ENCODE measurements at places on chromosomes 5 and 9.

GRCh38 chr5:167952278-167952995 lies 339.0 kb upstream of the WWC1 start:
- DNase-seq = no peak

- no peak for DNase-seq
Measured at GRCh38 chr9:87991151-87991870, 17.0 kb upstream of the CDK20 start.

- peak; percentile 89 for DNase-seq
Measured at GRCh38 chr5:150036513-150036912, 36.0 kb downstream of the HMGXB3 start.

DNA sequence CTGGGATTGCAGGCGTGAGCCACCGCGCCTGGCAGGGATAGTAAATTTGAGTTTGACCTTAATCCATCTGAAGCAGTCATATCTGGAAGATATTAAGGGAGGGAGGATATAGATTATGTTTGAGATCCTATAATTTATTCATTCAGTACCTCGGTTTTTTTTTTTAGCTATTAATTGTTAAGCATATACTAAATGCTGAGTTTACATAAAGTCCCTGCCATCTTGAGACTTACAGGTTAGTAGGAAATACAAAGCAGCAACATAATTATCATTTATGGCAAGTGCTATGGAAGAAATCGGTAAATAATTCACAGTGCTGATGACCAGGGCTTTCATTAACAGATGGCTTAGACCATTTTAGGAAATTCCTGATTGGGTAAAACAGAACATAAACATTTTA lies 66.5 kb upstream of the FCHO2 start:
- no peak for DNase-seq

DNA sequence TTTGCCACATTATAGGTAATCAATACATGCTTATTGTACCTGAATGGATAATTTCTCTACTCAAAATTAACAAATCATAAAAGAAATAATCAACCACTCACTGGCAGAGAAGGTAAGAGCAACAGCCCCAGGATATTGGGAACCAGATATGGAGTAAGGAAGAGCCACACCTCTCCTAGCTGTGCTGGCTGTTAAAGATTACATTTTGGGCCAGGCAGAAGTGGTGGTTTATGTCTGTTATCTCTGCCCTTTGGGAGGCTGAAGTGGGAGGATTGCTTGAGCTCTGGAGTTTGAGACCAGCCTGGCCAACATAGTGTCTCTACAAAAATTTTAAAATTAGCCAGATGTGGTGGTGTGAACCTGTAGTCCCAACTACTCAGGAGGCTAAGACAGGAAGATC lies 56.4 kb downstream of the BHMT start:
- DNase-seq = no peak

GRCh38 chr5:37005946-37006540 lies 129.5 kb downstream of the NIPBL start:
- no peak for DNase-seq

DNA sequence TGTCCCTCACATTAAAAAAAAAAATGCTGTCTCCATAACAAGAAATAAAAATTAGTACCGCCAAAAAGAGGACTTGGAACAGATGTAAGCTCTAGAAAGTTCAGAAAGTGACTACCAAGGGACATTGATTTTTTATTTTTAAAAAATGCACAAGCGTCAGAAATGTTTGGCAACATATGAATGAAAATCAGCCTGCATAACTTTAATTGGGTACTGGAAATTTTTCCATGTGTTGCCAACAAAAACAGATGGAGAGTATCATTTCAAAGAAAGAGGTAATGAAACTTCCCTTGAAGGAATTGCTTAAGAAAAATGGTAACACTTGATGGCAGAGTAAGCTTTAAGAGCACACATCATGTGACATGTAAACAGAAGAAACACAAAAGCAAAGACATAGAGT lies 47.2 kb downstream of the OR2K2 start:
- no peak for DNase-seq

GRCh38 chr5:59390074-59390659 lies 503.4 kb downstream of the PDE4D start:
- DNase-seq = peak; percentile 34

- no peak for DNase-seq
Measured at GRCh38 chr9:114465417-114465816, 39.9 kb downstream of the WHRN start.

GRCh38 chr9:91844190-91844589 lies 105.8 kb downstream of the ROR2 start:
- no peak for DNase-seq

DNA sequence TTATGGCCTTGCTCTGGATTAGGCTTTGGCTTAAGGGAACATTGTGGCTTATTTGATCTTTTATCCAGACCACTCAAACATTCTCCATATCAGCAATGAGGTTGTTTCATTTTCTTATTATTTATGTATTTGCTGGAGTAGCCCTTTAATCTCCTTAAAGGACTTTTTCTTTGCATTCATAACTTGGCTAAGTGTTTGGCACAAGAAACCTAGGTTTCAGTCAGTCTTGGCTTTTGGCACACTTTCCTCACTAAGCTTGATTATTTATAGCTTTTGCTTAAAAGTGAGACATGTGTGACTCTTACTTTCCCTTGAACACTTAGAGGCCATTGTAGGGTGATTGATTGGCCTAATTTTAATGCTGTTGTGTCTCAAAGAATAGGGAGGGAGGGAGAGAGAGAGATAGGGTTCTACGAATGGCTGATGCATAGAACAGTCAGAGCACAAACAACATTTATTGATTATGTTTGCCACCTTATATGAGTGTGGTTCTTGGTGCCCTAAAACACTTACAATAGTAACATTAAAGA lies 2265.3 kb upstream of the C9orf72 start:
- no peak for DNase-seq

DNA sequence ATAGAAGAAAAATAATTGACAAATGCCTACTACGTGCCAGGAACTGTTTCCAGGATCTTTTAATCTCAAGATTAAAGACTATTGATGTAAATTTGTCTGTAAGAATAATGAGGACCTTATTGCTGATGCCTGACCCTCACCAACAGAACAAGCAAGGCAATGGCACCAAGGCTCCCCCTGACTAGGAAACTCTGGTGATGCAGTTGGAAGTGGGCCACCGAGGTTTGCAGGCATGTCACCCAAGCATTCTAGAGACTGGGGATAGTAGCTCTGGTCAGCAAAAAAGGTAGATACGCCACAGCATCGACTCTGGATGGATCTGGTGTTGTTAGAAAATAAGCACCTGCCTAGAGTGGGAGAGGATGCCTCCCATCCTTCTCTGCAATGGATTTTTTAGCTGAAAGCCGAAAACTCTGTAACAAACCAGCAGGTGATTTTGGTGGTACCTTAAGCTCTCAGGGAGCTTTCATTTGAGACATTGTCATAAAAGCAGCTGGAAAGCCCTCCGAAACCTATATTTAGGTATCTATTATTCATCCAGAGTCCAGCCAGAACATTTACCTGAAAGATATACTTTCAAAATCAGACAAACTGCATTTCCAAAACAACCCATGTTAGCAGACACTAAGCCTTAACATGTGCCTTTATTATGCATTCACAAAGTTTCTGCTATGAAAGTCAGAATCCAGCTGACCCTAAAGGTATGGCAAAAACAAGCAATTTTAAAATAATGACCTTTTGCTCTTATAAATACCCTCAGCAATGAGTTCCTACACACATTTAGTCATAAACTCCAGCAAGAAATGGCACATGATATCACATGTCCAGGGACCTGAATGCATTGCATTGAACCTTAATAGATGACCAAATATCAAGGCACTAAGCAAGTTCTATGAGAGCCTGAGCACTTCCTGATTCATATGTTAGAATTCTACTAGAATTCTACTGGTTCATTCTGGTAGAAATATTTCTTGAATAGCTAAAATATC lies 308.4 kb downstream of the PDE4D start:
- DNase-seq = no peak

GRCh38 chr9:77697238-77697984 lies 49.3 kb upstream of the GNA14 start:
- no peak for DNase-seq

DNA sequence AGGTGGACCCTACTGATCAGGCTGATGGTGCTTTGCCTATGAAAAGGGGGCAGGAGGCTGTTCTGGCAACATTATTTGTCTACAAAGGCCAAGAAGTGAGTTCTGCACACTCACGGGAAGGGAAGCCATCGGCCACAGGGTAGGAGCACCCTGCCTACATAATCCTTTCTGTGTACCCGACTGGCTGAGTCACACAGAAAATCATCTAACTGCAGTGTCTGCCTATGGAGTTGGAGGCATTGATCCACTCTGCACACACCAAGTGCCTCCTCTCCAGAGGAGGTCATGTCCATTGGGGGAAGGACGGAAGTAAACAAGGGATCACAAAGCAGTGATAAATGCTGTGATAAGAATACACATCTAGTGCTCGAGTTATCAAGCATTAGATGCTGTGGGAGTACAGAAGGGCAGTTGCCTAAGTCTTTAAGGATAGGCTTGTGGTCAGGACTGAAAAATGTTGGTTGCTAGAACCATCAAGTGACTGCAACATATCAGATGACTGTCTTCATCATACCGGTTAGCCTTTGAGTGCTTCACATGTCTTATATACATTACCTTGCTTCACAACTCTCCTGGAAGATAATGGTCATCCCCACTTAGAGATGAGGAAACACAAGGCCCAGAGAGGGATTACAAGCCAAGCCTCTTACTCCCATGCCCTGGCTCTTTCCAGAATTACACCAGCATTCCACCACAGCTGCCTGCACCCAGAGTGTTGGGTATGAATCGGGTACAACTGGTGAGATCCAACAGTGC lies 1.3 kb upstream of the SLC2A8 start:
- DNase-seq = peak; percentile 15

GRCh38 chr5:17215361-17215760 lies 2.1 kb upstream of the BASP1 start:
- no peak for DNase-seq

- DNase-seq = no peak
Measured at GRCh38 chr9:114486205-114486963, 18.9 kb downstream of the WHRN start.

DNA sequence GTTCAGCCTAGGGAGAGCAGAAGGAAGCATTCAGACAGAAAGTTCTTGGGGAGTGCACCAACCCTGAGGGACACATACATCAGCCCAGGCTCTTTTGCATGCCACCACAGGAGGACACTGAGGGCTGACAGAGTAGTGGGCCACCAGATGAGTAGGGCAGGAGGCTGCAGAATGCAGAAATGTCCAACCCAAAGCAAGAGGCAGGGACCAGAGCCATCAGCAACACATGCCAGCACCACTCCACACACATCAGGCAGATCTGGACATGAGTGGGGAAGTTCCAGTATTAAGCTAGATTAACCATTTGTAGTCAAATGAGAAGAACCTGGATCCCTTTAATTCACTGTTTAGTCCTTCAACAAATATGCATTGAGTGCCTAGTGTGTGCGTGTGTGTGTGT lies 35.7 kb upstream of the OTULINL start:
- no peak for DNase-seq

DNA sequence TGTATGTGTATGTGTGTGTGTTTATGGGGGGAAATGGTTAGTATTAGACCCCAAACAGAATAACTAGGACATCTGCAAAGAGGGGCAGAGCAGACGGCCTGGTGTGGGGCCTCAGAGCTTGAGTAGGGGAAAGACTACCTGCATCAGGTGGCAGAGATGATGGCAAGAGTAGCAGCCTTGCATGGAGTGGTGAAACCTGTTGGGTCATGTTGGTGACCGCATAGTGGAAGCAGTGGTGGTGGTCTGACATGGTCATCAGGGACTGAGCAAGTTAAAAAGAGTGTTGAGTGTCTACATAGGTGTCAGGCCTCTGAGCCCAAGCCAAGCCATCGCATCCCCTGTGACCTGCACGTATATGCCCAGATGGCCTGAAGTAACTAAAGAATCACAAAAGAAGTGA lies 153.2 kb downstream of the FGF10 start:
- no peak for DNase-seq

DNA sequence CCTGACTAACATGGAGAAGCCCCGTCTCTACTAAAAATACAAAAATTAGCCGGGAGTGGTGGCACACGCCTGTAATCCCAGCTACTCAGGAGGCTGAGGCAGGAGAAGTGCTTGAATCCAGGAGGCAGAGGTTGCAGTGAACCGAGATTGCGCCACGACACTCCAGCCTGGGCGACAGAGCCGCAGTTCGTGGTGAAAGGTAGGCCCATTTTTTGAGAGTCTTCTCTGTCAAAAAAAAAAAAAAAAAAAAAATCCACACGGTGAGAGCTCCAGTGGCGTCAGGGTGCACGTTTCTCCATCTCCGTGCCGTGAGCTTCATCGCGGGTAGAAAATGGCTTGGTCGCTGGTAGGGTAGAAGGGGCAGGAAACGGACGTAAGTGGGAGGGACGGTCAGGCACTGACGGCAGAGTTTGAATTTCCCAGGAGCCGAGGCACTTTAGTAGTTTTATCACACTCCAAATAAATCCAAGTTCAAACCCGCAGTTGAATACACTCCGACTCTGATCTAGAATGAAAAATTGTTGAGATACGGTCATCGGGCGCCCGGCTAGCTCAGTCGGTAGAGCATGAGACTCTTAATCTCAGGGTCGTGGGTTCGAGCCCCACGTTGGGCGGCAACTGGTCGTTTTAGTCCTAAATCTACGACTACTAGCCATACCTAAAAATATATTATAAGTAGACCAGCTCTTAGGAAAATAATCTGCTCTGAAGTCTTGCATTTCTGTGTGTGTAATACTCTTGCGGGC lies 2.4 kb upstream of the TRIM7 start:
- peak; percentile 75 for DNase-seq

DNA sequence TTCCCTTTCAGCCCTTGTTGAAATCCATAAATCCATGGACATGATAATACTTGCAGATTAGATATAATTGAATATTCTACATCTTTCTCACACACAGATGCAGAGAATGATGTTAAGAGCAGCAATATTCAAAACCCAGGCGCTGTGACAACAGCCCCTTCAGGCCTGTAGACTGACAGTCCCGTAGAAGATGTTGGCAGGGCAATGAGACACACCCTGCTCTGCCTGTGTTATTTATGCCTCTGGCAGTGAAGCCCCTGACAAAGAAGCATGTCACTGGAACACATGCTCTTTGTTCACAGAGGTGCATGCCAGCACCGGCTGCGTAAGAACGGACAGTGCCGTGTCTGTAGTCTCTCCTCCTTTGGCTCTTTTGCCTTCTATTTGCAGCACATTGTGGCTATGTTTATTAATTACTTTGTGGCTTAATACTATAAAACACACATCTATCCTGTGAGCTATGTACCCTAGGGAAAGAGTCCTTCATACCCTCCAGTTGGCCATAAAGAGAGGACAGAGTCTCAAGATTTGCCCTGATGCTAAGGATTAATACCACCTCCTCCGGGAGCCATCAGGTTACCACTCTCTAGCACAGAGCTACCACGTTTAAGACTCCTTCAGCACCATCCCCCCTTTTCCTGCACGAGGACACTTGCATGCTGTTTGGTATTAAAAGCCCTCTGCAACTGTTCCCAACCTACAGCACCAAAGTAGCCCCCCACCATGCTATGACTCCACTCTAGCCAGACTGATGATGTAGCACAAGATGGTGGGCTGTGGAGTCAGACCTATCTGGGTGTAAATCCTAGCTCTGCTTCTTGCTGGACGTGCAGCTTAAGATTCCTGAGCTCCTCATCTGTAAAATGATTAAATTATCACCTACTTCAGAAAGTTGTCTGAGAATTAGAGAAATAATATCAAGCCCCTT lies 2.0 kb upstream of the ANP32B start:
- DNase-seq = no peak

Measured in adrenal gland (tissue), 19 donors.